Renal cortical epithelial cell (primary cell): ENCODE measurements at places on chromosomes 1 and 21. TPM values are rescaled to one million over a fixed set of nuclear protein-coding genes. Genes with fewer than 3 reads are reported as not detected.

The CFHR5 gene
- total RNA-seq, result not detected in 2 replicates

The DNASE2B gene
- total RNA-seq, result not detected in 2 replicates

The KCNE2 gene
- total RNA-seq, result not detected in 2 replicates

The DAB1 gene
- 0.20 TPM in 1 of 2 replicates, not detected in the other for total RNA-seq

The GSTM5 gene
- not detected in 2 replicates for total RNA-seq

The PTGER3 gene
- 0.20 and 0.52 TPM in 2 replicates for total RNA-seq

The SYDE2 gene
- total RNA-seq, result 6.4 and 9.7 TPM in 2 replicates

DNA sequence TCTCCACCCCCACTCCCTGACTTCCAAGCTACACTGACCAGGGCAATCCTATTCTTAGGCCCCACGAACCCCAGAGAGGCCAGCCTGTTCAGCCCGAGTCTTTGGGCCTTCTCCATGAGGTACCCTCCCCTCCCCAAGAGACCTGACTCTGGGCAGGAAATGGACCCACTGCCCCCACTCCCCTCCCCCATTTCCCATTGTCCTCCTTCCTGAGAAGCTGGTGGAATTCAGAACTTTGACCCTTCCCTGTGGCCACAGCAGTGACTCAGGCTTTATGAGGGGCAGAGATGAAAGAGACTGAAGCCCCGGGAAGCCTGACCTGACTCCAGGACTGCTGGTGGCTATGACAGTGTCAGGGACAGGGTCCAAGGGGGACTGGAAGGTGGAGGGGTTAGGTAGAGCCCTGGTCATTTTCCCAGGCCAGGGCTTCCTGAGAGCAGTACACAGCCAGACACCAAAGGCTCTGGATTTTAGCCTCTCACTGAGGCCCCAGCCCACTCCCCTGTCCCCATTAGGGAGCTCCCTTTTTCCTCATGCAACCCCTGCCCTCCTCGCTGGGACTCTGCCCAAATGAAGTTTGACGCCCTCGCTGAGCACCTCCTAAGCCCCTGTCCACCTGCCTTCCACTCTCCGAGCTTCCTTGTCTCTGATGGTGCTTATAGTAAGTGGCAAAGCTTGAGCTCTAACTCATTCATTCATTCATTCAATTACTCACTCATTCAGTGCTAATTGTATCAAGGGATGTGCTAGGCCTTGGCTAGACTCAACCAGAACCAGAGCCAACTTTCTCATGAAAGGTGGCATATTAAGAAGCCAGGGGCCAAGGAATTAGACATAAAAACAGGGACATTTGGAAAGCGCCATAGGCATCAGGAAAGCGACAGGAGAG is 3.0 kb downstream of the CRYBG2 start:
- peak; percentile 87 for DNase-seq

- DNase-seq, result no peak
Observed at GRCh38 chr21:43367296-43367695, 59.6 kb downstream of the SIK1 start.

- DNase-seq, result no peak
Observed at GRCh38 chr1:7561936-7562728, 209.0 kb upstream of the VAMP3 start.

DNA sequence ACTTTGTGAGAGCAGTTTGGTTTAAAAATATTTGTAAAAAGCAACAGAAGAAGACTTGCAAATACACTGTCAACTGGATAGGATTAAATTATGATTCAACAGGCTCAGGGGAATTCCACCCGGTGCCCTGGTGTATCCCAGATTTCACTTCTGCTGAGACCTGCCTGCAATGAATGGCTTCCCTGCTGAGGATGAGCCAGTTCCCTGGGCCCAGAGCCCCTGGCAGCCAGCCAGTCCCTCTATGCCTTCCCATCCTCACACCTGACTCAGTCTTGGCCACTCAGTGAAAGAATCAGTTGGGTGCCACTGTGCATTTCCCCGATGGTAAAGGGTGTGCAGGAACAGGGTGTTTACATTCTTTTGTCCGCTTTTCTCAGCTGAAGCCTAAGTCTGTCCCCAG is 64.4 kb downstream of the KCTD3 start:
- DNase-seq, result peak; percentile 63

DNA sequence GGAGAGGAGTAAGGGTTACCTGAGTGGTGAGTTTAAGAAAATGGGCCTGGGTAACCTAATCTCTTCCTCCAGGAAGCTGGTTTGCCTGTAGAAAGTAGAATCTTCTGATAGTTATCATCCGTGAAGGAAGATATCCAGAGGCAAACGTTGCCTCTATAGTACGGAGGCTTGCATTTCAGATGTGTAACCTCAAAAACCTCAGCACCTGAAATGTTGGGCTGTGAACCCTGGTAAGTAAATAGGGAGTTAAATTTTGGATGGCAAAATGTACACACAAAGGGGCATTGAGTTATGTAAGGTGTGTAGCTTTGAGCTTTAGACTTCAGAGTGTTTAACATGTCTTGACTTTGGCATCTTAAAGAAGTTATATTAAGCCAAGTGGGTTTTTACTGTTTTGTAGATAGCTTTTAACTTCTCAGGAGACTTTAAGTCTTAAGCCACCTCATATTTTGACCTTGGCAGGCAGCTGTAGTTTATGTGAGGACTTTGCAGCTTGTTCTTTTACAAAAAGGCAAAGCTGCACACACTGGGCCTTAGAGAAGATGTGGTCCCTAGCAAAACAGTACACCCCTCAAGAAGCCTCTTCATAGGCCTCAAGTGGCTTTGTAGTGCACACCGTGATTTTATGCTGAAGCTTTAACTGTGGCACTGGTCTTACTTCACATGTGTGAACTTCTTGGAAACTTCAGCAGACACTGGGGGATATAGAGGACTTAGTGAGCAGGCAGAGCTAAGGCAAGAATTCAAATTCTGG is 83.4 kb downstream of the SNRPE start:
- no peak for DNase-seq

- peak; percentile 35 for DNase-seq
Observed at GRCh38 chr1:226702957-226703831, 35.9 kb downstream of the ITPKB start.

GRCh38 chr21:40276001-40276400 is 408.8 kb downstream of the PCP4 start:
- DNase-seq, result no peak

- DNase-seq, result no peak
Observed at GRCh38 chr1:180486092-180486491, 16.3 kb downstream of the ACBD6 start.

DNA sequence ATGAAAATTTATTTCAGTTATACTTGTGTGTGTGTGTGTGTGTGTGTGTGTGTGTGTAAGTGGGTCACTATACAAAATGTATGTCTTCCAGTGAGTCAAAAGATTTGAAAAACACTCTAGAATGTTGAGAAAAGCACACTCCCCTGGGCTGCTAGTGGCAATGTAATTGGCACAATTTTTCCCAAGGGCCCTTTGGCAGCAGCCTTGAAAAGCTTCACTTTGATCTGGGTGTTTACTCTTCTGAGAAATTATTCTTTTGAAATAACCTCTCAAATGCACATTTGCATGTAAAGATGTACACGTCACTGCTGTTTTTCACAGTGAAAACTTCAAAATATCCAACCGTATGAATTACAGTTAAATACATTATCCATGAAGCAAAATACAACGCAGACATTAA is 22.1 kb upstream of the SLC44A3 start:
- DNase-seq, result no peak

DNA sequence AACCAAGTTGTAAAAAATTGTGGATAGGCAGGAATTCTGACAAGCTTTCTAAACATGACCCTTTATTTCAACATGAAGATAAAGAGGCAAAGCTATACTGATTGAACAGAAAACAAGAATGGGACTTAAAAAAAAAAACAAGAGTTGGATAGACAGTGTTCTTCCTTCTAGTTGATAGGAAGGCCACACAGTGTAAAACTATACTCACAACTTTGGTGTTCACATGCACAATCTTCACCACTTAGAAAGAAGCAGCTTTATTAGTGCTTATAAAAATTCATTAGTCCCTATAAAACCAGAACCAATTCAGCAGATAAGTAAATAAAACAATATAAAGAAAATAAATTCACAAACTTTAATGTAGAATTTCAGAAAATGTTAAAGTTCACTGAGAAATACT is 101.8 kb downstream of the AKT3 start:
- DNase-seq, result no peak

DNA sequence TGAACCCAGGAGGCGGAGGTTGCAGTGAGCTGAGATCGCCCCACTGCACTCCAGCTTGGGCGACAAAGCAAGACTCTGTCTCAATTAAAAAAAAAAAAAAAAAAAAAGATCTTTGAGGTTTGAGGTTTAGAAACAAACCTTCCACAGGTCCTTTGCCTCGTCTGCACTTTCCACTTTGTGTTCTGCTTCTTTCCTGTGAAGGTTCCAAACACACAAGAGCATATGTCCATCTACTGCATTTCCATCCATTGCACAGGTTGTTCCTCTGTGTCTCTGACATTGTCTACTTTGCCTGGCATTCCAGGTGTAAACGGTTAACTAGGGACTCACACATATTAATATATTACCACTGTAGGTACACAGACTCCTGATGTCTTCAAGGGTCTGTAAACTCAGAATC is 40.1 kb downstream of the DSTYK start:
- no peak for DNase-seq

- DNase-seq, result no peak
Observed at GRCh38 chr21:31893851-31894415, 21.1 kb downstream of the HUNK start.

DNA sequence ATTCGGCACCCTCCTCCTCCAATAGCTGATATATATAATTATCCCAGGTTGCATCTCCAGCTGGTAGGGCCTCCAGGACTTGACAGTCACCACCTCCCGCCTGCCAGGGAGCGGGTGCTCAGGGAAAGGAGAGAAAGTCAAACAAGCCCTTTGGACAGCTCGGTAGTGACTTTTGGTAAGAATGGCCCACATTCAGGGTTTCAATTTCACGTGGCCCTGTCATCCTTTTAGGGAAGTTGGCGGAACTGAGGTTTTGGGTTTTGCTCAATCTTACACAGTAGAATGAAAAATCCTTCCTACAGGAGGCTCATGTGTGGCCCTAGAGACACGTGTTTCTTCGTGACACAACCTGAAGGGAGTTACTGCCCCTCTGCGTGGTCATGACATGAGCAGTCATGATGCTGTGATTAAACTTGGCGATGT is 44.2 kb downstream of the CAPN8 start:
- DNase-seq, result no peak

DNA sequence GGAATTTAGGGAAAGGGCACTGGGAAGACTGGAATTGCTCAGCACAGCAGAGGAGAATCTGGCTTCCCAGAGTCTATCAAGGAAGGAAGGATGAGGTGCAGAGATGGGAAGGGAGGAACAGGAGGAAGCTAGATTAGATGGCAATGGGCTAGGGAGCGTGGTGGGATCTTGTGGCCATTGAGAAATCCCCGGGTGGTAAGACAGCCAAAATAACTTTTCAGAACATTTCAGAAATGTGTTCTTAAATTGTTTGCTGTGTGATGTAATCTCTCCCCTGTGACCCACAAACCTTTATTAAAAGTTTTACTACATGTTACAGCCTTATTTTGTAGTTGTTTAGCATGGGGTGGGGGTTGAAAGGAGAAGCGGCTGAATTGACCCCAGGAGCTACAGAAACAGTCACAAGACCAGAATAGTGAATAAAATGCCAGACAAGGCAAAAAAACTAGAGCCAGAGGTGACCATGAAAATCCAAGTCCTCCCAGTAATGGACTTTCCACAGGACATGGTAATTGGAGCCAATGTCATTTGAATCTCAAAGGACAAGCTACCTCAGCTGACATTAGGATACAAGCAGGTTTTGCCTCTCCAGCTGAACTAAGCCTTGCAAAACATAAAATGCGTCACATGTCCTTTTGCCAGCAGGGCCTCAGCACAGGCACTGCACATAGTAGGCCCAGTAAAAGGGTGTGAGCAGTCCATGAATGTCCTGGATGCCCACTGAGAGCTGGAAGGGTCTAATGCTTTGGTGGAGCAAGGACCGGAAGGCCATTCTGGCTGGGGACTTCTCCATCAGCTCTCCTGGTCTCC is 980 bp upstream of the AHCYL1 start:
- DNase-seq, result no peak

GRCh38 chr21:26945916-26946675 is 20.8 kb downstream of the ADAMTS5 start:
- DNase-seq, result no peak

- no peak for DNase-seq
Observed at GRCh38 chr1:23546897-23547584, 12.3 kb downstream of the ID3 start.
